ENCODE measurements at places on chromosomes 7 and 10.

- no peak for DNase-seq
Measured at GRCh38 chr10:30038781-30039536, 20.4 kb downstream of the JCAD start.

DNA sequence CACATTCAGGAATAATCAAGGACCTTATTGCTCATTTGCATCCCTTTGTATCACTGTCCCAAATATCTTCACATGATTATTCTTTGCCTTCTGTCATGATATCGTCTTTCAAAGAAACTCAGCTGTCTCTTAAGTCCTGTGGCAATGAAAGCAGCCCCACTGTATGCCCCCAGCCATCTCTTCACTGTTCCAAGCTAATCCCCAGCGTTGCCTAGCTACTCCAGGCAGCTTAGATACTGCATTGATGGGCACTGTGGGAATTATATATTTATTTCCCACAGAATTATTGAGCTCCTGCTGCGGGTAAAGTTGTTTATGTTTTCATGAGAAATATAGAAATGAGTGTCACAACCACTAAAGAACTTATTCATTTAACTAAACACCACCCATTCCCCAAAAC lies 38.8 kb downstream of the SND1 start:
- no peak for DNase-seq

GRCh38 chr7:72335561-72336381 lies 76.4 kb downstream of the CALN1 start:
- no peak for DNase-seq

DNA sequence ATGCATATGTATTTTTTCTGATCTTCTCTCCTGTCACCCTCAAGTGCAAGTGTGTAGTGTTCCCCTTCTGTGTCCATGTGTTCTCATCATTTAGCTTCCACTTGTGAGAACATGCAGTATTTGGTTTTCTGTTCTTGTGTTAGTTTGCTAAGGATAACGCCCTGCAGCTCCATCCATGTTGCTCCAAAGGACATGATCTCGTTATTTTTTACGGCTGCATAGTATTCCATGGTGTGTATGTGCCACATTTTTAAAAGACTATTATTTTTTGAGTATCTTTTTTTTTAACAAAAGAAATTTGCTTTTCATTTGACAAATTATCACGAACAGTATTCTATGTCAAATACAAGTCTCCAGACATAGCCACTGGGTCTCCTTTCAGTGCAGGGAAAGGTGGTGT lies 110.1 kb upstream of the ZNF746 start:
- DNase-seq, result no peak

GRCh38 chr10:117921421-117921820 lies 125.3 kb downstream of the RAB11FIP2 start:
- no peak for DNase-seq

DNA sequence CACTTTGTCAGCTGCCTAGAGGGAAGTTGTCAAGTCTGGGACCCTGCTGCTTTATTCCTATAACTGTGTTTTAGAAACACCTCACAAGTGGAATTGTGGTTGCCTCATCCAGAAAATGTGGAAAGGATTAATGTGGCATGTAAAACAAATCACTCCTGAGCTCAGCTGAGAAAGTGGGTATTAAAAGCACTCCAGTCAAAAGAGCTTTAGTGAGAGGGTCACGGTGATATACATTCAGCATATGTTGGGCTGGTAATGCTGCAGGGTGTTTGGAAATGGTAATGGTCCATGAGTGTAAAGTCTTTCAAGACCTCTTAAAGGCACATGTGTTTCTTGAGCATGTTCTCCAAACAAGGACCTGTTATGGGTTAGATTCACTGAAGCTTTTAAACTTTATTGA lies 318.2 kb upstream of the MEOX2 start:
- no peak for DNase-seq

- DNase-seq, result no peak
Measured at GRCh38 chr7:2034291-2035201, 198.2 kb downstream of the MAD1L1 start.

- no peak for DNase-seq
Measured at GRCh38 chr10:28036587-28036986, 37.7 kb upstream of the ODAD2 start.

- DNase-seq, result no peak
Measured at GRCh38 chr10:63388421-63389031, 77.3 kb downstream of the JMJD1C start.

GRCh38 chr10:116001976-116002375 lies 271.0 kb downstream of the GFRA1 start:
- DNase-seq, result no peak

DNA sequence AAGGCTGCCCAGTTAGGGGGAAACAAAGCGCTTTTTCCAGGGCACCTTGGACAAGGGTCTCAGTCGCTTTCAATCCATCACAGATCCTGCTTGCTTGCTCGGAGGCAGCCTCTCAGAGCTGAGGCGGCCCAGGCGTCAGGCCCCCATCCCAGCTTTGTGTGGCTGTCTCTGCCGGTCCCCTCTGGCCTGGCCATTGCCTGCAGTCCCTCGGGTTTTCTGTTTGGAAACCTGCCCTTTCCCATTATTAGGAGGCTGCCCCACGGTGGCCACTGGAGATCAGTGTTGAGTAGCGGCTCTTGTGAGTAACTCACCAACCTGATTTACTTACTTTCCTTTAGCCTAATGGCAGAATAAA lies 216.1 kb downstream of the GLRX3 start:
- no peak for DNase-seq

DNA sequence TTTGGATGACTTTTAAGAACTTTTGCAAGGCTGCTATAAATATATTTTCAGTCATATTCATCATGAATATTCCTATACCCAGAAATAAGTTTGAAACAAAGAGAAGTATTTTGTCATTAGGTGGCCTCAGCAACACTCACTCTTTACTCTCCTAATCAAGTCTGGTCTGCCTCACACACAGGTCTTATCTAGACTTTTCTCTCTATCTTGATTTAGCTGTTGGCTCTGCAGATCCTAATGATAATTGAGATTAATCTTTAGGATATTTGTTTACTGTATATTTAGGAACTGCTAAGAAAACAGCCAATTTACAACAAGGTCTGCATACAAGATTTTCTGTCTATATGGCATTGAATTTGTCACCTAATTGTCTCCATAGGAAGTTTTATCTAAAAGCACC lies 297.6 kb downstream of the PTEN start:
- no peak for DNase-seq

GRCh38 chr7:99422186-99422585 lies 13.4 kb downstream of the BUD31 start:
- DNase-seq, result no peak

DNA sequence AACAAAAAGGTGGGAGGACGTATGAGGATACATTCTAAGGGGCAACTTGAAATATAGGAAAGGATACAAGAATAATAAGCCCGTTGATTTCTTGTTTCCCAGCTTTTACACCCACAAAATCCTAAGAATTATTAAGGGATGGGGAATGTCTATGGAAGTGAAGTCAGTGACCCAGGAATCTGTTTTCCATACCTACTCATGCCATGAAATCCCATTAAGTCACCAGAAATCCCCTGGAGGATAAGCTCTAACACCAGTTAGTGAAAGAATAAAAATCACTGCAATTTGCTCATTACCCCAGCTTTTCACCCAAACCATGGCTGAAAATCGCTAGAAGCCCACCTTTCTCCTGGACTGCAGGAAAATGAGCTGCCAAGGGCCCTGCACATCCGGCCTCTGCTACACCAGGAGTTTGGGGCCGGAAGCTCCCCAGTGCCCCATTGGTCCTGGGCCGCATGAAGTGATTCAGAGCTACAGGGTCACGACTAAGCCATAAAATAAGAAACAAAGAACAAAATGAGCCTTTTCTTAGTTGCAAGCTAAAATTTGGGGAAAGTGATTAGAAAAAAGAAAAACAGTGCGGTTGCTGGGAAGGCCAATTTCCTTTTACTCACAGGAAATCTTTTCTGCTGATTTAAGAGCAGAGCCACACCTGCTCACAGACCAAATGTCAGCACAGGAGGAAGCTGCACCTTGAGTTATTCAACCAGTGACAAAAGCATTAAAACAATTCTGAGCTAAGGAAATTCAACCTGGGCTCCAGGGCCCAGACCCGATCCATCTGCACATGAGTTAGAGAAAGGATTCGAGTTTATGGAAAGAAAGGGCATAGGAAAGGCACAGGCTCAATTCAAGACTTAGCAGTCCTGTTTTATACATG lies 40.3 kb downstream of the HIPK2 start:
- DNase-seq, result no peak

- DNase-seq, result no peak
Measured at GRCh38 chr10:21194510-21194993, 297.4 kb upstream of the NEBL start.

GRCh38 chr7:95755277-95755934 lies 16.9 kb upstream of the DYNC1I1 start:
- DNase-seq, result no peak

DNA sequence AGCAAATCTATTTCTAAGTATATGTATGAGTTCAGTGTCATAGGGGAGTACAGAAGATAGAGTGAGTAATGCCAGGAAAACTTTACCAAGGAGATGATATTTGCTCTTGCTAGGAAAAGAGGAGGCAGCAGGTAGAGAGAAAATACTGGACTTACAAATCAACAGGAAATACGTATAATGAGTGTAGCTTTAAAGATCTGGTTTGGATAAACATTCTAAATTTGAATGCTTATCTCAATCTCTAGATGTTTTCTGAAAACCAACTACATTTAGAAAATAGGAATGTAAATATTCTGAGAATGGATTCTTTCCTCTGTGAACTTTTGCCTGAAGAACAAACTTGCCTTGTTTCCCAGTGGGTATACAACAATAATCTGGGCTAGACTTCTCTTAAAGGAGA lies 46.9 kb upstream of the GNAI1 start:
- DNase-seq, result no peak

GRCh38 chr10:72738486-72738885 lies 46.5 kb downstream of the MCU start:
- DNase-seq, result no peak

GRCh38 chr7:143385891-143386781 lies 5.0 kb downstream of the ZYX start:
- no peak for DNase-seq

GRCh38 chr10:37732685-37733084 lies 124.7 kb downstream of the ZNF248 start:
- DNase-seq, result no peak

- DNase-seq, result no peak
Measured at GRCh38 chr10:88803641-88804040, 1.1 kb downstream of the LIPM start.

- no peak for DNase-seq
Measured at GRCh38 chr10:1126461-1126860, 70.3 kb downstream of the WDR37 start.

- no peak for DNase-seq
Measured at GRCh38 chr10:113788604-113789083, 37.2 kb downstream of the PLEKHS1 start.

- DNase-seq, result no peak
Measured at GRCh38 chr10:103525901-103526300, 32.4 kb downstream of the NEURL1 start.

DNA sequence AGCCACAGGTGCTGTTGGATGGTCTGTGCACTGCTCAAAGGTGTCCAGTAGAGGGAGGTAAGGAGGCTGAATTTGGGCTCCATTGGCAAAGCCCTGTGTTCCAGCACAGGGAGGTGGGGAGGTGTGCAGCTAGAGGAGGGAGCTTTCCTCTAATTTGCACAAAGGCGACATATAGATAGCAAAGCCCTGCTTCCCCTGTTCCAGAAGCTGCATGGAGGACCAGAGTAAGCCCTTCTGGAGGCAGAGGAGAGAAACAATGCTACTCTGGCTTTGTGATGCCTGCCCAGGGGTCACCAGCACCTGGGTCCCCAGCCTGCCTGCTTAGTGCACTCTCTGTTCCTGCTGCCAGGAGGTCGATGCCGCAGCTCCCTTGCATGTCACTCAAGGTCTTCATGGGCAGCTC lies 3.4 kb upstream of the ARHGAP22 start:
- DNase-seq, result peak; percentile 67

DNA sequence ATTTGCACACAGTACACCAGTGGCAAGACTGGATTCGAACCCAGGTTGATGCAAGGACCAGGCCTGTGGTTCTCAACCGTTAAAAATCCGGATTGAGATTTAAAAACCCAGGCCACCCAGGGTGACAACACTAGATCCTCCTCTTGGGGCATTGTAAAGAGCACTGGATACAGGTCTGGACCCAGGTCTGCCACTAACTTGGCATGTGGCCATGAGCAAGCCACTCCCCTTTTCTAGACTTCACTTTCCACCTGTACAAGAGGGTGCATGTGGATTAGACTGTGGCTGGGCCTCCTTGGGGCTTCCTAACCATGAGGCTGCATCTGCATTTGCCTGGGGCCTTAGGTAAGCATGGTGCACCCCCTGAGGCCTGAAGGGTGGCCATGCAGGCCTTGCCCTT lies 21.7 kb upstream of the SLC29A3 start:
- no peak for DNase-seq

GRCh38 chr7:5546626-5547025 lies 123.0 kb upstream of the TNRC18 start:
- DNase-seq, result no peak

DNA sequence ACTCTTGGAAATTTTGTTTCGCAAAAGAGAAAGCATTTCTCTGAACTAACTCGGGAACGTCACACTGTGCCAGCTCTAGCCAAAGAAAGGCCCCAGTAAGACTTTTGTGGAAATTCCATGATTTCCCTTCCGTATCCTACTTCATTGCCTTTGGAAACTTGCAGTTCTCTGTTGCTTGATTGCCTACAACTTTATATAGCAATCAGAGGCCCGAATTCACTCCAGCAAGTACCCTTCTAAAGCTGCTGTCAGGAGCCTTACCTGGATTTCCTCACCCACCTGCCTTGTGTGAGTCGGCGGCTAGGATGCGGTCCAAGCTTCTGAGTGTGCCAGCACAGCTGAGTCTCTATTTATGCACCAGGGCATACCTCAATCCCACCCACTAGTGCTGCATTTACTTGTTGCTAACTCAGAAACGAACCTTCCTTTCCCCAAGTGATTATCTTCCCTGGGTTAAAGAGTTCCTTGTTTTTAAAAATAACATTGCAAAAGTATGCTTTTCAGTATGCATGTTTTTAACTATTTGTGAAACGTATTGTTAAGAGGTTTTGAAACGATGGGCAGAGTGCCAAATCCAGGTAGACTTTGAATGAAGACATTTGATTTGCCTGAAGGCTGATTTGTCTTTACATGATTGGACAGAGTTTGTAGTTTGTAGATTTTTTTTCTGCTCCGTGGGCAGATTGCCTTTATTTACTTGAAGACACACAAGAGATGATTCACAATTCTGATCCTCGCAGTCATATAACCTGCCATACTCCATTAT lies at the start of gene AGR2:
Gene AGR2, minus strand, starts transcription at position 326 of the 766 bp plus-strand sequence. CDS start 3,203 bp downstream, outside the sequence.
- no peak for DNase-seq

GRCh38 chr10:71973777-71974488 lies 9.7 kb downstream of the CHST3 start:
- DNase-seq, result no peak

DNA sequence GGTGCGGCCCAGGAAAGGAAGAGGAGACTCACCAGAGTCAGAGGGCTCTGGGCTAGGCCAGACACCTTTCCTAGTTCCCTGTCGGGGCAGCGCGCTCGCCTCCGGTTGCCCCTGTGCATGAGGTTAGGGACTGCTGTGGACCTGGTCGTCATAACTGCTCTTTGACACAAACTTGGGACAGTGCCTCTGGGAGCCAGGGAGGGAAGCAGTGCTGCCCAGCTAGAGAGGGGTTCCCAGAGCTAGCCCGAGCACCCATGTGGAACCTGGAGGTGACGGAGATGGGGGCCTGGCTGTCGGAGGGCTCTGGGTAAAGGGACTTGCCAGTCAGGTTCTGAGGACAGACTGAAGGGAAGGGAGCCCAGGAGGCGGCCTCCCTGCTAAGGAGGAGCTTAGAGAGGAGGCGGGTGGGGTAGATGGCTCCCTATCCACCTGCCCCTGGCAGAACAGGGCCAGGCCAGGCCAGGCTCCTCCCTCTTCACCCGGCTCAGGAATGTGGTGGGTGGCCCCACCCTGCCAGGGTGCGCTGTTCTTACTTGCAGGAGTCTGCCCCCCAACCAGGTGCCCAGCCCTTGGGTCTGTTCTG lies 29.7 kb downstream of the AGAP3 start:
- no peak for DNase-seq

Data from GM12891 (cell line).